Right lobe of liver (tissue), 6 donors: ENCODE measurements at places on chromosomes 13 and 19. TPM values are rescaled to one million over a fixed set of nuclear protein-coding genes. Genes with fewer than 3 reads are reported as not detected.

DNA sequence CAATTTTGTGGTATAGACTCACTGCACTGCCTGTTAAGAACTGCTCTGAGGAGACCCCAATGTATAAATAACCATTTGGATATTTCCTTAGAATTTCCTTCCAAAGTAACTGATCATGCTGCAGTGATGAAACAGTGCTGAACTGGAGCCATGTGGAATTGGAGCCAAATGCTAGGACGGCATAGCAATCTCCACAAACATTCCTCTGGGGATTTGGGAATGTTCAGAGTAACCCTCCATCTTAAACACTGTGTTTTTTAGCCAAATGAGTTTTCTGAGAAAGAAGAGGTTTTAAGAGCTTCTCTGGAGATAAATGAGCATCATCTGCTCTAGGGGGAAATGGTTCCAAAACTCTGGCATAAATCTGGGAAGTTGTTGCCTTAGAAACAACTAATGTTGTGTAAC is 98.2 kb downstream of the OLFM4 start:
- H3K27ac ChIP-seq, result no peak overlapping the region
- H3K4me3 ChIP-seq, result no peak overlapping the region
- no peaks in the 10 kb centered on the region for H3K4me1 ChIP-seq
- no peaks in the 10 kb centered on the region for H3K36me3 ChIP-seq
- H3K27me3 ChIP-seq, result no peaks in the 10 kb centered on the region
- DNase-seq, result no peak

DNA sequence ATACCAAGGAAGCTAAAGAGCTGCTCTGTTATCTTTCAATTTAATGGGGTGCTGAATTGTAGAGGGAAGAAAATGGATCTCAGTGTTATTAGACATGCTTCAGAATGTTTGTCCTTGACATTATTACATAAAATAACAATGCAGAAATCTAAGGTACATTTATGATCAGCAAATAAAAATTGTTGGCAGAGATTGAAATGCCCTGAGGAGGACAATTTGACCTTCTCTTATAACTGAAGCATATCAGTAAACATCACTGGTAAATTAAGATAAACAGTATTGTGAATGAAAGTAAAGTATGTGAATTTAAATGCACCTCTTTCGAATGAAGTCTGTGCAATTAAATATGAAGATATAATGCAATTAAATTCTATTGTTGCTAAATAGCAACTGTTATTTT is 1362.1 kb upstream of the ATXN8OS start:
- H3K4me1 ChIP-seq, result no peaks in the 10 kb centered on the region
- H3K27ac ChIP-seq, result no peak overlapping the region
- DNase-seq, result no peak
- H3K27me3 ChIP-seq, result no peaks in the 10 kb centered on the region
- H3K4me3 ChIP-seq, result no peak overlapping the region
- H3K36me3 ChIP-seq, result no peaks in the 10 kb centered on the region

Gene HIPK4
- not detected for total RNA-seq

Gene FAM83E
- not detected for total RNA-seq

DNA sequence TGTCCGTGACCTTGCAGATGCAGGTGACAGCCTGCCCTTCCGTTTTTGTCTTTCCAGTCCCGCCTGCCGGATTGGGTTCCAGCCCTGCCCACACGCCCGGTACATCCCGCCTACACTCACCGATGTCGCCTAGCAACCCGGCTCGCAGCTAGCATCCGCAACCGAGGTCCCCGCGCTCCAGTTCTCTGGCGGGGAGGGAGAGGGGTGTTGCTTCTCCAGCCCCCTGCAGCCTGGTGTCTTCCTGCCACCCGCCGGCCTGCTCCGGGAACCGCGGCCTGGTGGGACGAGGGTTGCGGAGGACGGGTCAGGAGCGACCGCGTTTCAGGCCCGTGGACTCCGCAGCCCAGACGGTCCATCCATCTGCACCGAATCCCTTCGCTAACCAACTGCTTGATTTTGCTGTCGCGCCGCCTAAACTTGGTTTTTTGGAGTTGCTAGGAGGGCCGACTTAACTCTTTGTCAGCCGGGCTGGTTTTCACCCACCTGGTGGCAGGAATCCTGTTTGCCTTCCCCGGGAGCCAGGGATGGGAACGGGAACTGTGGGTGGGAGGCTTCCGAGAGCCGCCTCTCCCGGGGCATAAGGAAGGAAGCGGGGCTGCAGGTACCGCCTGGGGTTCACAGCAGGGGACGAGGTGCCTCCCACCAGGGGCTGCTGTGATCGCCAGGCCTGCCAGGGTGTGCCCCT is 15.4 kb upstream of the MATK start:
- no peaks in the 10 kb centered on the region for H3K27me3 ChIP-seq
- no peaks in the 10 kb centered on the region for H3K36me3 ChIP-seq
- no peaks in the 10 kb centered on the region for H3K4me1 ChIP-seq

- DNase-seq, result no peak
- no peak overlapping the region for H3K4me3 ChIP-seq
- no peak overlapping the region for H3K27ac ChIP-seq
- no peaks in the 10 kb centered on the region for H3K27me3 ChIP-seq
- no peaks in the 10 kb centered on the region for H3K4me1 ChIP-seq
- no peaks in the 10 kb centered on the region for H3K36me3 ChIP-seq
Observed at GRCh38 chr13:99260216-99260615, 2.0 kb upstream of the GPR18 start.

DNA sequence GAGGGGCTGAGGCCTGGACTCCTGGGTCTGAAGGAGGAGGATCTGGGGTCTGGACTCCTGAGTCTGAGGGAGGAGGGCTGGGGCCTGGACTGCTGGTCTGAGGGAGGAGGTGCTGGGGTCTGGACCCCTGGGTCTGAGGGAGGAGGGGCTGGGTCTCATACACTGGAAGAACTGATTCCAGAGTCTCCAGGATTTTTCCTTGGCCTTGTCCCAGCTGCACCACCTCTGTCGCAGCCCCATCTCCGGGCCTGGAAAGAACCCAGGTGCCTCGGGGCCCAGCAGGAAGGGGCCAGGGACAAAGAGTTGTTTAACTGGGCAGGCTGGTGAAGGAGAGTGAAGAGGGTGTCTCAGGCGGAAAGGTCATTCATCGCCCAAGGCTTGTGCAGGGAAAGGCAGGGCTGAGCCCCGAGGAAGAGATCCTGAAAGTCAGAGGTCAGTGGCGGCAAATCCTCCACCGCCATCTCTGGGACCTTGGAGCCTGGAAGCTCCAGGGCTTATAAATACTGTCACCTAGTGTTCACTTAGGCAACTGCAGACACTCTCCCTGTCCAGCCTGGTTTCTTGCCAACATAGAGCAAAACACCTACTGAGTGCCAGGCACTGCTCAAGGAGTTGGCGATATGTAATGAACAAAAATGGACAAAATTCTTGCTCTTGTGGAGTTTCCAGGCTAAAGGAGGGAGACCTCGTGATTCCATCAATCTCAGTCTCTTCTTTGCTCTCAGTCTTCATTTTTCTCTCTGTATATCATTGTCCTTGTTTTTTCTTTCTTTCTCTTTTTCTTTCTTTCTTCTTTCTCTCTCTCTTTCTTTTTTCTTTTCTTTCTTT is 4.4 kb upstream of the KCNN4 start:
- no peaks in the 10 kb centered on the region for H3K4me1 ChIP-seq
- no peak for DNase-seq
- H3K27me3 ChIP-seq, result no peaks in the 10 kb centered on the region
- no peaks in the 10 kb centered on the region for H3K36me3 ChIP-seq

DNA sequence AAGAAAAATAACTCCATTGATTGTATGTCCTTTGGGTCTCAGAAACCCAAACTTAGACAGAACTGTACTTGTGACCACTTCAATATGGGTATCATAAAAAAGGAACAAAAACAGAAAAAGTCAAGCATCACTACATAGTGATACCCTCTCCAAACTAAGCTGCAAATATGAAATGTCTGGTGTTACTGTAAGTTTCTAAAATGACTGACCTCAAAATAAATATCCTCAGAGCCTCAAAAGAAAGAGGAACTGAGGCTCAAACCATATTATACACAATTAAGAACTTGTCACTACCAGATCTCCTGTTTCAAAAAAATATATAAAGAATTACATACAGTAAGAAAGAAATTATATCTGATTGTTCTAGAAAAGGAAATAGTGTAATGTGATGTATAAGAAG is 787.9 kb upstream of the KLHL1 start:
- H3K4me3 ChIP-seq, result no peak overlapping the region
- no peak overlapping the region for H3K27ac ChIP-seq
- H3K4me1 ChIP-seq, result no peaks in the 10 kb centered on the region

- no peaks in the 10 kb centered on the region for H3K27me3 ChIP-seq
- H3K36me3 ChIP-seq, result no peaks in the 10 kb centered on the region
- no peaks in the 10 kb centered on the region for H3K4me1 ChIP-seq
- DNase-seq, result no peak
- H3K27ac ChIP-seq, result no peak overlapping the region
Observed at GRCh38 chr13:106098778-106099177, 436.7 kb downstream of the EFNB2 start.

GRCh38 chr13:33945477-33945876 is 127.5 kb downstream of the RFC3 start:
- H3K27me3 ChIP-seq, result no peaks in the 10 kb centered on the region
- no peak overlapping the region for H3K27ac ChIP-seq
- DNase-seq, result no peak
- no peaks in the 10 kb centered on the region for H3K36me3 ChIP-seq

- no peaks in the 10 kb centered on the region for H3K4me1 ChIP-seq
- H3K4me3 ChIP-seq, result no peak overlapping the region
- no peak for DNase-seq
- H3K36me3 ChIP-seq, result no peaks in the 10 kb centered on the region
Observed at GRCh38 chr19:31586282-31586681, 237.0 kb upstream of the TSHZ3 start.

Gene ADGRE1
- total RNA-seq, result 0.75 TPM

DNA sequence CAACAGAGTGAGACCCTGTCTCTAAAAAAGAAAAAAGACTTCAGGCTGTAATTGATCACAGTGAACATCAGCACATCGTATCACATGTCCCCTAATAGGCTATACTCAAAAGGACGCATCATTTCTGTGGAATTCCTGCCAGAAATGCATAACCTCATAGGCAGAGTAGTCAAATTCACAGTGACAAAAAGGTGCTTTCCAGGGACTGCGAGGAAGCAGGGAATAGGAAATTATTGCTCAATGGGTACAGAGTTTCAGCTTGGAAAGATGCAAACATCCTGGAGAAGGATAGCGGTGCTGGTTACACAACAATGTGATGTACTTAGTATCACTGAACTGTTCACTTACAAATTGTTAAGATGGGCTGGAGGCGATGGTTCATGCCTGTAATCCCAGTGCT is 41.1 kb upstream of the MRI1 start:
- no peaks in the 10 kb centered on the region for H3K27me3 ChIP-seq
- H3K36me3 ChIP-seq, result no peaks in the 10 kb centered on the region
- no peak overlapping the region for H3K4me3 ChIP-seq
- no peak overlapping the region for H3K27ac ChIP-seq
- H3K4me1 ChIP-seq, result no peaks in the 10 kb centered on the region

- no peaks in the 10 kb centered on the region for H3K27me3 ChIP-seq
- no peaks in the 10 kb centered on the region for H3K4me1 ChIP-seq
- no peak overlapping the region for H3K4me3 ChIP-seq
- no peak for DNase-seq
- H3K36me3 ChIP-seq, result no peaks in the 10 kb centered on the region
Observed at GRCh38 chr19:41076286-41076685, 12.0 kb upstream of the CYP2A13 start.

- DNase-seq, result no peak
- no peaks in the 10 kb centered on the region for H3K4me1 ChIP-seq
- no peaks in the 10 kb centered on the region for H3K36me3 ChIP-seq
- H3K27ac ChIP-seq, result peak overlapping the region; percentile 77
- H3K4me3 ChIP-seq, result peak overlapping the region; percentile 95
Observed at GRCh38 chr19:571566-571974, 826 bp upstream of the BSG start.

GRCh38 chr13:103931885-103932284 is 865.7 kb upstream of the SLC10A2 start:
- H3K4me1 ChIP-seq, result no peaks in the 10 kb centered on the region
- H3K4me3 ChIP-seq, result no peak overlapping the region
- no peak overlapping the region for H3K27ac ChIP-seq
- H3K27me3 ChIP-seq, result no peaks in the 10 kb centered on the region
- DNase-seq, result no peak
- no peaks in the 10 kb centered on the region for H3K36me3 ChIP-seq

DNA sequence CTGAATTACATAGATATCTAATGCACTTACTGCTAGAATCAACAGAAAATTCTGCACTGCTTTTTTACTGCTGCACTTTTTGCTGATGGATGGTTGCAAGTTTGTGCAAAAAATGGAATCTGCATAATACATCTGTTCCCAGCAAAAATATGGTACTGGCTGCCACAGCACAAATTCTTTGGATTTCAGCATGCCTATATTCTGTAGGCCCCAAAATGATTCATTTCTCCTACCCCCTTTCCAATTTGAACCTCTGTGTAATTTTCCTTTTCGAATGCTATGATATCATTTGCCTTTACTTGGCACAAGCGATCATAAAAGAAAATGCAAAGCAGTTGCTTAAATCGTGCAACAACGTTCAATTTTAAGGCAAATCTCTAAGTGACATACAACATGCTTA is 524.2 kb upstream of the NBEA start:
- no peaks in the 10 kb centered on the region for H3K4me1 ChIP-seq
- DNase-seq, result no peak
- no peaks in the 10 kb centered on the region for H3K36me3 ChIP-seq
- no peak overlapping the region for H3K27ac ChIP-seq

GRCh38 chr19:54096617-54097106 is 3.9 kb downstream of the OSCAR start:
- no peak overlapping the region for H3K4me3 ChIP-seq
- DNase-seq, result peak; percentile 58
- no peaks in the 10 kb centered on the region for H3K36me3 ChIP-seq
- peak overlapping the region; percentile 33 for H3K27ac ChIP-seq

Gene MBD3L2
- total RNA-seq, result not detected

DNA sequence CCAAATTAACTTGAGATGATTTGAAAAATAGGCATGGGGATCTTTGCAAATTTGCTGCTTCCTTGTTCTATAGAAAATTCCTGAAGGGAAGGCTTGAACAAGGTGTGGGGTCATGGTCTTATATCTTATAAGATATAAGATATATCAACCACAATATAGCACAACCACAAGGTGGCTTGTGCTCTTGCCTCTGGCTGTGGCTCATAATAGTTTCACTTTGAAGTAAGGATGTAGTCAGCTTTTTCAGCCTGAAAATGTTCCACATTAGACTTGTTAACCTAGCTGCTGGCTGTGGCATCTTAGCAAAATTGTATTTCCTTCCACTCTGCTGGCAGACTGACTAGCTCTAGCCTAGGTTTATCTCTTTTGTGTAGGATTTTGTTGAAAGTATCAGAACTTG is 169.7 kb downstream of the KLF5 start:
- H3K27me3 ChIP-seq, result no peaks in the 10 kb centered on the region
- H3K27ac ChIP-seq, result no peak overlapping the region
- H3K4me3 ChIP-seq, result no peak overlapping the region
- H3K4me1 ChIP-seq, result no peaks in the 10 kb centered on the region
- no peaks in the 10 kb centered on the region for H3K36me3 ChIP-seq
- no peak for DNase-seq

GRCh38 chr19:3572132-3572854 is 451 bp upstream of the HMG20B start:
- H3K36me3 ChIP-seq, result no peaks in the 10 kb centered on the region
- H3K4me1 ChIP-seq, result no peaks in the 10 kb centered on the region
- H3K27ac ChIP-seq, result no peak overlapping the region
- H3K27me3 ChIP-seq, result no peaks in the 10 kb centered on the region
- H3K4me3 ChIP-seq, result peak overlapping the region; percentile 26
- DNase-seq, result peak; percentile 100
